OCI-LY7 (cell line): ENCODE measurements at places on chromosomes 4 and X.
A peak's percentile ranks its signal among the peaks of the same experiment; 100 is the strongest.

DNA sequence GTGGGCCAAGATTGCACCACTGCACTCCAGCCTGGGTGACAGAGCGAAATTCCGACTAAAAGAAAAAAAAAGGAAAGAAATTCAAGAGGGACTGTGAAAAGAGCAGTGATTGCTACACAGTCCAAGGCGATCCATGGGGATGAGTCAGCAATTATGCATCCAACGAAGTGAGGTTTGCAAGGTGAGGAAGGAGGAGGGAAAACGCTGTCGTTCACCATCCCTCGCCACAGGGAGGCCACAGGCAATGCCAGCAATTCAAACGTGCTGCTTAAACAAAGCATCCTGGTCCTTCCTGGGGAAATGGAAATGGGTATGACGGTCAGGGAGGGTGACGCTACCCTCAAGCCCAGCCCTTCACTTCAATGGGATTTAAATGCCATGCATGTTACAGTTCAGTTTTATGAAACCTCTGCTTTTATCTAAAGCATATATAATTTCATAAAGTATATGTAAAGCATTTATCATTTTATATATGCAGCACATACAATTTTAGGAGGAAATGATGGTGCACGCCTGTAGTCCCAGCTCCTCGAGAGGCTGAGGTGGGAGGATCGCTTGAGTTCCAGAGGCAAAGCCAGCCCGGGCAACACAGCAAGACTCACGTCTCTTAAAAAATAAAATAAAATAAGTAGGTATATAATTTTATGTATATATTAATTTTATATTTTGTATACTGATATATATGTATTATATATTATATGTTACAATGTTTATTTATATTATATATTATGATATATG, 108.7 kb downstream of the DHRSX start:
- no peak for DNase-seq

GRCh38 chrX:56817179-56817578, 88.1 kb downstream of the NBDY start:
- DNase-seq, result no peak

DNA sequence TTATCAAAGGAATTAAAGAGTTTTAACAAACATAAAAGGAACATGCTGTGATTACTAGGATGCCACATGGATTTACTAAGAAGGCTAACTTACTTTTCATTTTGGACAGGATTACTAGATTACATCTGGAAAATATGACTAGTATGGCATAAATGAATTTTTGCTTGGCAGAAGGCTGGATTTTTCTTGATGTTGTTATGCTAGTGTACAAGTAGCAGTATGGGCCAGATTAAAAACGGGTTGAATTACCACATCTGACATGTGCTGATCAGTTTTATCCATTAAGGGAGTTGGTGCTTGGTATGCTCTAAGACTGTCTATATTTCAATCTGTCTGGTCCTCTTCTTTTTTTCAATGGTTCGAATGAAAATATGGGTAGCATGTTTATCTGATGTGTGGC, 70.5 kb downstream of the JADE1 start:
- no peak for DNase-seq

DNA sequence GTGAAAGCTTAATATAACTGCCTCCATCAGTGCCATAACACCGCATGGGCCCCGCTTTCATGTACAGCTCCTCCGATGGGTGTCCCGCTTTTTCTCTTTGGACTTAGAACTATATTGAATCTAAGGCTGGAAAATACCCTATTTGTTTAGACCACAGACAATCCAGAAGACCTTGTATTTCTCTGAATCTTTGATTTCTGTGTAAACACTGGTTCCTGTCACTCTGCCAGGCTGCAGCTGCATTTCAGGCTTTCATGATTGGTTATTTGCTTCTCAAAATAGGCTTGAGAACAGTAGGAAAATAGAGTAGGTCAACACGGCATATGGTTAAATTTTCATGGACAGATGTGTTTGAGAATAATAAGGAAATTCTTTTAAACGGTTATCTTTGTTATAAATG, 80.0 kb downstream of the NWD2 start:
- DNase-seq, result no peak

GRCh38 chr4:98639523-98639922, 18.9 kb downstream of the TSPAN5 start:
- DNase-seq, result no peak

GRCh38 chr4:53961351-53961750, 103.1 kb downstream of the CHIC2 start:
- DNase-seq, result no peak

GRCh38 chr4:125517831-125518230, 203.1 kb downstream of the FAT4 start:
- DNase-seq, result no peak

DNA sequence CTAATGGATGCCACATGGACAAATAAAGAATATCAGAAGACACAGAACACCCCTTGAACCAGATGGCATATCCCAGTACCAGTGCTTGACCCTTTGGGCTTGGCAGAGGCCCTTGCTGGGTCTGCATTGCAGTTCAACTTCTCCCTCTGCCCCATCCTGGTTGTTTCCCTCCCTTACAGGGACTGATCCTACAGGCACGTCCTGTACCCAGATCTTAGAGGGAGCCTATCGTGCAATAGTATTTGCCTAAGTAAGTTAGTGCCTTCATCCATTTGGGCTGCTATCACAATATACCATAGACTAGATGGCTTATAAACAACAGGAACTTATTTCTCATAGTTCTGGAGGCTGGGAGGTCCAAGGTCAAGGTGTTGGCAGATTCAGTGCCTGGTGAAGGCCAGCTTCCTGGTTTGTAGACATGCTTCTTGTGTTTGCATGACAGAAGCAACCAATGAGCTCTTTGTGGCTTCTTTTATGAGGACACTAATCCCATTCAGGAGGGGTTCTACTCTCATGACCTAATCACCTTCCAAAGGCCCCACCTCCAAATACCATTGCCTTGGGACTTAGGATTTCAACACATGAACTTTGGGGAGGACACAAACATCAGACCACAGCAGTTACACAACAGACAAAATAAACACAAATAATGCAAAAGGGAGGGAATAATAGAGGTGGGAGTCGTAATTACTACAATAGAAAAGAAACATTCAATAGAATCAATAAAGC, 146.5 kb upstream of the MSX1 start:
- no peak for DNase-seq

- DNase-seq, result no peak
Observed at GRCh38 chr4:168475745-168476144, 4.5 kb downstream of the DDX60L start.

DNA sequence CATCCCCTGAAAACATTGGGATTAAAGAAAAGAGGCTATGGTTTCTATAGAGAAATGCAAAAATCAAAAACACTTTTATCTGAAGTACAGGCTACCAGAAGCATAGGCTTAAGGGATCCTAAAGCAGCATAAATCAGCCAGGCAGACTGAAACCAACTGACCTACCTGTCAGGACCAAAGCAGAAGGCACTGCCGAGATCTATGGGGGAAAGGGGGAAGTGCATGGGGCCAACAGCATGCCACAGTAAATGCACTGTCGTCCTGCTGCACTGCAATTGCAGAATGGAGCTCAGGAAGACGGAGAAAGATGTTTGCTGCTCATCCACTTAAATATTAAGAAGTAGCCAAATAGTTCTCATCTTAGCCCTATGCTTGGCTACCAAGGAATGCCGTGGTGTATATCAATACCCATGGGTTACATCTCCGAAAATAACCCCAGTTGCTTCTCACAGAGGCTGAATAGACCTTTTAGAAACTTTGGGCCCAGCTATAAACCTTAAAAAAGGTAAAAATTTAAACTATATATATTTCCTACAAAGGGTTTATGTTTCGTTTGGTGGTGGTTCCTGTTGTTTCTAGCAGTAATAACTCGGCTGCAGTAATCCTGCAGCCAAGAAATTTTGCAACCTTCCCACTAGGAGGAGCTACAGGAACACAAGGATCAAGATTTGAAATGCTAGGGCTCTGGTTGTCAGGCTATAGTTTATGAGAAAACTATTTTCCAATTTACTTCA, 312.2 kb upstream of the DIAPH2 start:
- peak; percentile 21 for DNase-seq

- no peak for DNase-seq
Observed at GRCh38 chrX:24480400-24480865, 15.3 kb downstream of the PDK3 start.

DNA sequence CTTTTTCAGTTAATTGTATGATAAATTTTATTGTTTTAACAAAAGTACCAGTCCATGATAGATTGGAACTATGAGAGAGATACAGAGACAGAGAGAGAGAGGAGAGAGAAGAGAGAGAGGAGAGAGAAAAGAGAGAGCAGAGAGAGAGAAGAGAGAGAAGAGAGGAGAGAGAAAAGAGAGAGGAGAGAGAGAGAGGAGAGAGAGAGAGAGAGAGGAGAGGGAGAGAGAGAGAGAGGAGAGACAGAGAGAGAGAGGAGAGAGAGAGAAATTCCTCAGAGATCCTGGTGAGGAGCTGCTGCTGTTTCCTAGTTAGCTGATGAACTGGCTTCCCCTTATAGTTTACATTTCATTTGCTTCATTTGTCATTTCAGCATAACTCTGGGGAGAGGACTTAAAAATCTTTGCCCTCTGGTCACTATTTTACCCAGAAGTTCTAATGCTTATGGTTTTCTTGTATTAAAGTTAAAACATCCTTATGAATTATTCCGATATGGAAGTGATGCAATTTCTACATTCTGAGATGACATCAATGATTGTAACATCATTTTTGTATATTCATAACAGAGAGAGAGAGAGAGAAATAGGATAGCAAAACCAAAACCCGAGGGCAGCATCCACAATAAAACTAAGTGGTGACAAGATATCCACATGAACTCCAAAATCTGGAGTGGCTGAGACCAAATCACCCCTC, 10.8 kb downstream of the CTAG1A start:
- no peak for DNase-seq

GRCh38 chr4:1910643-1911042, 39.5 kb downstream of the NSD2 start:
- DNase-seq, result peak; percentile 35

- peak; percentile 75 for DNase-seq
Observed at GRCh38 chrX:40168480-40169011, 70.8 kb upstream of the BCOR start.
